Activated CD4-positive, alpha-beta T cell treated with anti-CD3 and anti-CD28 coated beads, Interleukin-2, amount 50 U/mL, for 48 hours (primary cell): ENCODE measurements at places on chromosomes 1 and 21.

DNA sequence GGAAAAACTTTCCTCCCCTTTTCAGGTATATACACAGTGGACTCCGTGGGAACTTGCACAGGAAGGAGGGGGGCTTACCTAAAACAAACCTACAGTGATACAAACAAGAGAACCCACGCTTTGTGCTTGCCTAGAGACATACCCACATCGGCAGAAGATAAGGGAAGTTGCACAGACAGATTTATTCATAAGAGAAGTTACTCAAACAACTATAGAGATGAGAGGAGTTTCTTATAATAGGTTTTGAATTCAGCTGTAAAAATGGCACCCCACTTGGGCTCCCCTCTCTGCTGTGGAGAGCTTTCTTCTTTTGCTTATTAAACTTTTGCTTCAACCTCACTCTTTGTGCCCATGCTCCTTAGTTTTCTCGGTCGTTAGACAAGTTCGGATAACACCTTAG, 1.8 kb upstream of the DUSP12 start:
- no peak for DNase-seq

DNA sequence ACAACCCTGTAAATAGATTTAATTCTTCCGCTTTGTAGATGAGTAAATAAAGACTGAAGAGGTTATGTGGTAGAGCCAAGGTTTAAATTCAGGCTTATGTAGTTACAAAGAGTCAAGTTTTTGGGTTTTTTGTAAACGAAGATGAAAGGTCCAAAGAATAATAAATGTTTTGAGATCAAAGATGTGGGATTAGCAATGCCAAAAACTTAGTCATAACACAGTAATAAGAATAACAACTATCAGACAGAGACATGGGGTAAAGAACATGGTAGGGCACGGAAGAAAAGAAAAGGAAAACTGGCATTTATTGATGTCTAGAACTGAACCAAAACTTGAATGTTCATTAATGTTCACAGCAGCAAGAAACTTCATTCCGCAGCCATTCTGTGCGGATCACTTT, 42.9 kb downstream of the EXTL2 start:
- DNase-seq: no peak

DNA sequence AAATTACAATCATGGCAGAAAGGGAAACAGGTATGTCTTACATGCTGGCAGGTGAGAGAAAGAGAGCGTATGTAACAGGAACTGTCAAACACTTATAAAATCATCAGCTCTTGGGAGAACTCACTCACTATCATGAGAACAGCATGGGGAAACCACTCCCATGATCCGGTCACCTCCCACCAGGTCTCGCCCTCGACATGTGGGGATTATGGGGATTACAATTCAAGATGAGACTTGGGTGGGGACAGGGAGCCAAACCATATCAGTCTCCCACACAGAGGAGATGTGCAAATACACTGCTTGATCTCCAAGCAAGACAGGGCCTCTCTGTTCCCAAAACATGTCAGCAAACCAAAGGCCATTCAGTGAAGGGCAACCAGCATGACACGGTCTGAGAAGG, 27.4 kb downstream of the LMX1A start:
- no peak for DNase-seq

- no peak for DNase-seq
Measured at GRCh38 chr1:163813251-163813650, 491.5 kb downstream of the NUF2 start.

DNA sequence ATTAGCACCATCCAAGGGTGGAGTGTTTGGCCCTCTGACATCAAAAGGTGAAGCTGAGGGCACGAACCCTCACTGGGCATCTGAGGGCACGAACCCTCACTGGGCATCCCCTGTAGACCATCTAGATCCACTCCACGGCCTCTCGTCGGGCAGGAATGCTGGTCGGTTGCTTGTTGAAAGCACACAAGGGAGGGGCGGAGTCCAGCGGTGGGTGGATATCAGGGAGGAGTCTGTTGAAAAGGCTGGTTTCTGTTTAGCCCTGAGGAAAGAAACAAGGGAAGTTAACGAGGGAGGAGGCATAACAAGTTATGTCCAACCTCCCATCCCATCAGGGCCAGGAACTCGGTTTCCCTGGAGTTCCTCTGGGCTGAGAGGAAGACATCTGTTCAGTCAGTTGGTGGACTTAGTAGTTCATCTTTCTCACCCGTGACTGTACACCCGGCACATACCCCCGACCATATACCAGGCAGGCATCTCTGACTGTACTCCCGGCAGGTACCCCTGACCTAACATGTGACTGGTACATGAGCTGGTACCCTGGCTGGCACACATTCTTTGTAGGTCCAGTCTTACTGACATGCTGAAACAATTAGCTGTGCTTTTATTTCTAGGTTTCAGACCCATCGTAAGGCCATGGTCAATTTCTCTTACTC, 32.1 kb upstream of the PDE9A start:
- no peak for DNase-seq

GRCh38 chr1:51302746-51303145, 27.6 kb downstream of the TTC39A start:
- no peak for DNase-seq

DNA sequence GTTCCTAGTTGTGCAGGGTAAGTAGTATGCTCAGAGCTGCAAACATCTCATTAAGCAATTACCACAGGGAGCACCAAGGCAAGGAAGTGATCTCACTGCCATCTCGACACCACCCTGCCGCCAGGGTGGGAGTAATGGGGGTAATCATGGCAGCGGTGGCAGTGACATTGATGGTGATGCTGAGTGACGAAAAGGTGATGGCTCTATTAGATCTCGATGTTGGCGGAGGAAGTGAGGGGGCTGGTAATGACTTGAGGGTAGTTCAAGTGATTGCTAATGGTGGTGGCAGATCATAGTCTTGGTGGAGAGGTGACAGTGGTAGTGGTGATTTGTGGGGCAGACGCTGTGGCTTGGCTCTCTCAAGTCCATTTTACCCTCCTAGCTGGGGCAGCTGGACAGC, 25.4 kb upstream of the TENT5B start:
- no peak for DNase-seq

- no peak for DNase-seq
Measured at GRCh38 chr1:71019233-71019969, 28.2 kb downstream of the PTGER3 start.
